SIG-M5 (cell line): ENCODE measurements at places on chromosomes 1 and 21.

DNA sequence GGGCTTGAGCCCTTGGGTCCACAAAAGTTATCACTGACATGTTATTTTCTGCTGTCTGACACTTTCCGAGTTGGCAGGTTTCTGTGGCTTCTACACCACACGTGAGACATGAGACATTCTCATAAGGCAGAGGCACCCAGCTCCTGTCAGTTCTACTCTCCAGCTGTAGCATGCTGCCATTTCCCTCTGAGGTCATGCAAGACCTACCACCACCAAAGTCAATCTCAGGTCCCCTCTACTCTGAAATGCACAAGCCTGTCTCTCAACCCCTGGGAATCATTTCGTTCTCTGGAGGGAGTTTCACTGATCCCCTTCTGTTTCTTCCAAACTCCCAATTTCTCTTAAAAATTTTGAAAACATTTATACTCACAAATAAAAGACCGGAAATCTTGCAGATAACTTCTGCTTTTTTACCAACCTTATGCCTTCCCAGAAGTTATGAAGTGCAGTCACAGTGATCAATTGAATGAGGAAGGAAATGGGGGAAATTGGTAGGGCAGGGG, 39.5 kb upstream of the CR2 start:
- no peak for DNase-seq

DNA sequence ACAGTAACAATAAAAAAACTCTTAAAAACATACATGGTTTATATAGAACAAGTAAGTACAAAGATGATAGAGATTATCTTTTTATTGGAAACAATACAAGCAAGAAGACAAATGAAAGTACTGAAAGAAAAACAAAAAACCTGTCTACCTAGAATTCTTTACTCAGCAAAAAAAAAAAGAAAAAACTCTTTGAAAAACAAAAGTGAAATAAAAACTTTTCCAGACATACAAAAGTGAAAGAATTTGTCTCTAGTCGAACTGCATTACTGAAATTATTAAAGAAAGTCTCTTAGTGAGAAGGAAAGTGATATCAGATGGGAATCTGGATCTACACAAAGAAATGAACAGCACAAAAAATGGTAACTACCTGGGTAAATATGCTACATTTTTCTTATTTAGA, 2.7 kb upstream of the HMCN1 start:
- no peak for DNase-seq

- peak; percentile 62 for DNase-seq
Measured at GRCh38 chr1:228088586-228089498, 6.3 kb downstream of the ARF1 start.

- no peak for DNase-seq
Measured at GRCh38 chr1:41474490-41475271, 9.8 kb downstream of the EDN2 start.

DNA sequence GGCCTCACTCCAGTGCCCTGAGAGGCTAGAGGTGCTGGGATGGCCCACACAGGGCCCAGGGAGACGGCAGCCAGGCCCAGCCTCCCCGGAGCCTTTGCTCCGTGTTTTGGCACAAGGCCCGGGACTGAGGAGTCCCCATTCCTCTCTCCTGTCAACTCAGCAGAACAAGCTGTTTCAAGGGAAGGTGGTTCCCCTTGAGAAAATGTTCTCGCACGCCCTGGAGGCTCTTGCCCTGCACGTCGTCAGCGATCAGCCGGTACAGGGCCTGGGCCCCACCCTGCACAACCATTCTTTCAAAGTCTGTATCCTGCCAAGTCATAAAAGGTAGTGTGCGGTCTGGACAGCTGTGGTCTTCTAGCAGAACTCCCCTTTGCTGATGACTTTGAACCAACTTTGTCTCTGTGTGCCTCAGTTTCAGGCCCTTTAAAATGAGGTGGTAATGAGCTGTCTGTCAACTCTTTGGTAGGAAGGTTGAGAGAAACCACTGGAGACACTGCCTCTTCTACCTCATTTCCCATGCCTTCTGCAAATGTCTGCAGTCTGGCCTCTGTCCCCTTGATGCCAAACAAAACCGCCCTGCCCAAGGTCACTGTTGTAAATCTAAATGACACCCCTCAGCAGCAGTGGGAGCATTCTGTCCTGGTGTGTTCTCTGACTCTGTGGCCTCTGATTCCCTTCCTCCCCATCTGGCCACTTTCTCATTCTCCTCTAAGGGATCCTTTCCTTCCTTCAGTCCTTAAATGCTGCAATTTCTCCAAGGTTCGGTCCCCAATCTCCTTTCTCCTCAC, 138.6 kb upstream of the JUN start:
- no peak for DNase-seq

- DNase-seq, result no peak
Measured at GRCh38 chr1:160162931-160163330, 11.5 kb downstream of the ATP1A4 start.
